ENCODE measurements at places on chromosomes 7 and 10.

DNA sequence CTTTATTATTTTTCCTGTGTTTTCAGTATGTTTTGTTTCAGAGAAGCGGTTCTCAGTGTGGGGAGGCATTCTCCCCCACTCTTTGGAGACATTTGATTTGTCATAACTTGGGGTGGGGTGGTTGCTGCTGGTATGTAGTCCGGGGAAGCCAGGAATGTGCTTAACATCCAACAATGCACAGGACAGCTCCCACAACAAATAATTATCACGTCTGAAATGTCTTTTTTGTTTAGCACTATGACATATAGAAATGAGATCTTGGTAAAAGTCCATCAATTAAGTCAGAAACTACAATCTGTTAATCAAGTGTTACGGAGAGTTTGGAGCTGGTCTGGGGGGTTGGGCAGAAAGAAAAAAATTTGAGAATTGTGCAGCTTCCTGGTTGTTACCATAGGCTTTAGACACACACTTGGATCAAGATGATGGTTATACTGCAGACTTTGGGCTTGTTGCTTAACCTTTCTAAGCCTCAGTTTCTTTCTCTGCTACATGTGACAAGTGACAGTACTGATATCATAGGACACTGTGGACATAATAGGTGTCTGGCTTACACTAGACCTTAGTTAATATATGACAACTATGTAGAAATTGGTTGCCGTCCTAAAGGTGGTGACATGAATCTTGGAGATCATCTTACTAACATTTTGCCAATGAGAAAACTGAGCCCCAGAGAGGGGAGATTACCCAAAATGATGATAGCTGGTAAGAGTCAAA, 113.7 kb downstream of the LRMDA start:
- no peak for DNase-seq

- DNase-seq = no peak
These were observed 144.2 kb downstream of the BMS1 start for GRCh38 chr10:42926843-42927242.

DNA sequence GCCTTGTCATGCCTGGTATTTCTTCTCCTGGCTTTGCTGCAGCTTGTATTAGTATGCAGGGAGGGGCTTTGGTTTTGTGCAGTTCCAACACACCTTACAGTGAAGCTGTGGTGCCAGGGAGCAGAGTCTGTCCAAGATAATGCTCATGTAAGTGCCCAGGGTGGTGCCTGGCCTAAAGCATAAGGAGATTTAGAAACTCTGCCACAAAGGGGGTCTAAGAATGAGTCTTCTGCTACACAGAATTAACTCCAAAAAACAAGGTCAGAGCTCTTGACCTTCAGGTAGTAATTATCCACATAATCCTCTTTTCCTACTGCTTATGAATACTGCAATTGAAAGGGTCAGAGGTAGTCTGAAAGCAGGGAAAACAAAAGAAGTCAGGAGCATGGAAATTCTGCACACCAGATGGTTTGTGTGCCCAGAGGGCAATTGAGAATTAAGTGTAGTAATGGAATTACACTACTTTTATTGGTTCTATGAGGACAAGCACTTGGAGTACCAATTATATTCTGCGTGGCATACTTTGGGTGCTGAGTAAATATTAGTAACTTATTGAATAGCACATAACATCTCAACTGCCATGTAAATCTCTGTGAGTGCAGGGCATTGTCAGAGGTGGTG, 121.5 kb downstream of the KAT6B start:
- DNase-seq = no peak

GRCh38 chr10:71346731-71347130, 27.7 kb downstream of the SLC29A3 start:
- no peak for DNase-seq

DNA sequence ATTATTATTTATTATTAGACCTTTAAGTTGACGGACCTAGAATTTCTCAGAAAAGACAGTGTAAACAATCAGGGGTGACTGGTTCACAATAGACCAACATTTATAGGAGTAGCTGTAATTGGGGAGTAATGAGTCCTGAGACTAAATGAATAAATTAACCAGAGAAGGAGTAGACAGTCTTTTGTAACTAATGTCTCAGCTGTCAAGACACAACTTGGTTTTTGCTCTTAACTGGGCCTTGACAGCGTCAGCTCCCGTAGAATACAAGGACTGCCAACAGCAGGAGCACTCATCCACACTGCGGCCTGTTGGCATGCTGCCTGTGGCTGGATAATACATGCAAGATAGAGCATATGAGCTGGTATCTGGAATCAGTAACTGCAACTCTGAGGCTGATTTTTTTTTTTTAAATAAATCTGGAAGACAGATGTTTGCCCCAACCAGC, 123.9 kb downstream of the CACNA2D1 start:
- no peak for DNase-seq

DNA sequence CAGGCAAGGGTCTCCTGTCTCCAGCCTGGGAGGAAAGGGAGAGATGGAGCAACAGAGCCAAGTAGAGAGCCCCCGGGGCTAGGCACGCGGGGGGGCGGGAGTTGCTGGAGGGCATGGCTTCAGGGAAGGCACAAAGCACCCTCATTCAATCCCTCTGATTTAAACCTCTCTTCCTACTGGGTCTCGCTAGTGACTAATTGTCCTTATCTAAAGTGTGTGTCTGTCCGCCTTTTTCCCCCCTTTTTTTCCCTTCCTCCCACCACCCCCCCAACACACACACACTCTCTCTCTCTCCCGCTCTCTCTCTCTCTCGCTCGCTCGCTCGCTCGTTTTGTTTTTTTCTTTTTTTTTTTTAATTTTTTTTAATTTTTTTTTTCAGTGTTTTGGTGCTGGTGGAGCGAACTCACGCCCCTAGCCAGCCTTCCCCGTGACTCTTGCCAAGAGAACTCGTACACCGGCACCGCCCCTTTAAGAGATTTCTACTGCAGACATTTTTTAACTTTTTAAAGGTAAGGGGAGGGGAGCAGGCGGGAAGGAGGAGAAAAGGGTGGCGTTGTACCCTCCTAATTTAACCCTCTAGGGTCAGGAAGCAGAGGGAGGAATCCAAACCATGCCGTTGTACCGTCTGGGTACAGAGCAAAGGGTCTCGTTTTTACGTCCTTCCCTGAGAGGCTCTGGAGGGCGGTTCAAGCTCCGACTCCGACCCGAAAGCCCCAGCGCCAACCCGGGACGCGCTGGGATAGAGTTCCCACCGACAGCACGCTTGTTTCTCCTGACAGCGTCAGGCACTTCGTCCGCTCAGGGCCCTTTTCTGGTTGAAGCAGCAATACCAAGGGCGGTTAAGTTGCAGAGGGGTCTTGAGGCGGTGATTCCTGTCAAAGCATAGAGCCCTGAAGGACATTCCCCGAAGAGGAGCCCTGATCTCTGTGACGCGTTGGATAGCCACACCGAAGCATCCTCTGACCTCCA, at the start of gene HPSE2:
Gene HPSE2 (minus strand): TSS at position 195 of the 969 bp plus-strand sequence.
- DNase-seq = no peak

- DNase-seq = no peak
These were observed 1.5 kb downstream of the NIPSNAP2 start for GRCh38 chr7:55965805-55966421.

- DNase-seq = no peak
These were observed 187.6 kb downstream of the NSUN6 start for GRCh38 chr10:18463673-18464211.

DNA sequence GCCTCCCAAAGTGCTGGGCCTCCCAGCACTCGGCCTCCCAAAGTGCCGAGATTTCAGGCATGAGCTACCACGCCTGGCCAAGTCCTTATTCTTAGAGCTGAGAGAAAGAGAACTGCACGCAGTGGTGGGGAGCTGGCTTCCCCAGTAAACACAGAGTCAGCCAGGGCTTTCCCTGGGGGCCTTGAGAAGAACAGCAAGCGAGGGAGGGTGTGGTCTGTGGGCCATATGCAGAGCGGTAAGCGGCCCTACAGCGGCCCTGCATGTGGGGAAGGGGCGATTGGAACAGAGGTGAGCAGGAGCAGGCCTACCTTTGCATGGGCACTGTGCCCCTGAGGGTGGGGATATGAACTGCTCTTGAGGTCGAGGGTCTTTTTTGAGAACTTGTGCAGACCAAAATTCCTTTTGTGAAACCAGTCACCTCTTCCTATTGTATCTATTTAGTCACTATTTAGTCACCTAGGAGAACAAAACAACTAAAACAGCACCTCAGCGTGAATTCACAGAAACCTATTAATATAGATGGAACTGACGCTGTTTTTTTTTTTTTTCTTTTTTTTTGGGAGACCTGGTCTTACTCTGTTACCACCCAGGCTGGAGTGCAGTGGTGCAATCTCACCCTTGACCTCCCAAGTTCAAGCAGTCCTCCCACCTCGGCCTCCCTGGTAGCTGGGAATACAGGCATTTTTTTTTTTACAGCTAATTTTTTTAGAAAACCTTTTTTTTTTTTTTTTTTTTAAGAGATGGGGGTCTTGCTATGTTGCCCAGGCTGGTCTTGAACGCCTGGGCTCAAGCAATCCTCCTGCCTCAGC, 36.9 kb upstream of the SH2D4B start:
- DNase-seq = peak; percentile 29

GRCh38 chr10:89129911-89130310, 77.2 kb downstream of the CH25H start:
- DNase-seq = peak; percentile 9

GRCh38 chr7:81419731-81420130, 350.1 kb downstream of the HGF start:
- DNase-seq = no peak

- DNase-seq = no peak
These were observed 471.2 kb downstream of the GLRX3 start for GRCh38 chr10:130607366-130607765.

DNA sequence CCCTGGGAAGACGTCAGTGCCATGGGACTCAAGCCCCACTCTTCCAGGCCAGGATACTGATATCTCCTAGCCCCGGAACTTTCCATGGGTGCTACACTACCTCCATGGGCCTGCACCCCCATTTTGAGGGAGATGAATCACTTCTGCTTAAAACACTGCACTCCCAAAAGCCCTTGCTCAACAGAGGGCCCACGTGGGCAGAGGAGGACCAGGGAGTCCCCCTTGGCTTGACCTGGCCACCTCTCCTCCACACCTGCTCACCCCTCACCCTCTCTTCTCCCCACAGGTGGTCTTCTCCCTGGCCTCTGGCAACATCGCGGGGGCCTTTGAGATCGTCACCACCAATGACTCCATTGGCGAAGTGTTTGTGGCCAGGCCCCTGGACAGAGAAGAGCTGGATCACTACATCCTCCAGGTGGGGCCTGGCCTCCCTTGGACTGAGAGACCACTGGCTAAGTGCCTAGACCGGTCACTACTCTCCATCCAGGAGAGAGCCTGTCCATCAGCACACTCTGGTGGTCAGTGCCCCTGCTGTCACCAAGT, 19.9 kb upstream of the C10orf105 start:
- DNase-seq = no peak

- DNase-seq = no peak
These were observed 20.8 kb downstream of the MYO3A start for GRCh38 chr10:25954851-25955250.

DNA sequence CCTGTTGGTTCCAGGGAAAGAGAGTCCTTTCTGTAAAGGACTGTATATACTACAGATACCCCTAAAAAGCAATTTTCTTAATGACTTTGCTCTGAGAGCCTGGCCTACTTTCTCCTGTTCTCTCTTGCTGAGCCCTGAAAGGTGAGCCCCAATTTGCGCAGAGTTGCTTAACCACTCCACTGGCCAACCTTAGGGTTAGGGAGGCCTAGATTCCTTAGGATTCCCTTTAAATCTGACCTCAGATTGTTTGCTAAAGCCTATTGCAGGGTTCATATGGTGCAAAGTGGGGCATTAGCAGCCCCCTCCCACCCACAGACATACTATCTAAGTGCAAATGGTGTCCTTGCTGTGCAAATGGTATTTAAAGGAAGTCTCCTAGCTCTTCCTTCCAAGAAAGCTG, 164.2 kb downstream of the RNLS start:
- no peak for DNase-seq

DNA sequence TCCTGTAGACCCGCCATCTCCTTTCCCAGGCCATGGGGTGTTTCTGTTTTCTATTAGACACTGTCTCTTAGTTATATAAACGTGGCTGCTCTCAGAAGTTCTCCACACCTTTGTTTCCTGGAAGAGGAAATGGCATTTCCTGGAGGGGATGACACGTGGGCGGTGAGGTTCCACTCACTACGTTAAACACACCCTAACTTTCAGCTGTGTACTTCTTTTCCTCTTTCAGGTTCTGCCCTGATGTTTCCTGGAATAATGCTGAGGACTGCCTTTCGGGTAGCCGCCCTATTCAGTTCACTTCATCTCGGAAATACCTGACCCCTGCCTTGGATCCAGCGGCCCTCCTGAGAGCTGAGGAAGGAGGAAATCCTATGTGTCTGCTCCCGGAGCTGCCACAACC, 3.4 kb upstream of the PRKCQ start:
- DNase-seq = peak; percentile 89

DNA sequence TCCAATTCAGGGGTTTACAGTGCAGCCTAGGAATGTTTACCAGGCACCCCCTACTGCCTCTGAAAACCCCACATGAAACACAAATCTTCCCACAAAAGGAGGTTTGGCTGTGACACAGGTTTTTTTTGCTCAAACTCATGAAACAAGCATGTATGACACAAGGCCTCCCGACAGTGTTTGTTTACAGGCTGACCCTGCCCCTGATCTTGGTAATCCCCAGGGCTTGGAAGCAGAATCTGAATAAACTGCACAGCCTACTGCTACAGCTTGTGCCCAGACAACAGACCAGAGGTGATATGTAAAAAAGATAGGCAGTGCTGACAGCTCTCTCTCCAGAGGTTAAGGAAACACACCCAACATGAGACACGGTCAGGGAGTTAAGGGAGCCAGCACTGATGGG, 184.2 kb downstream of the KMT2E start:
- no peak for DNase-seq

DNA sequence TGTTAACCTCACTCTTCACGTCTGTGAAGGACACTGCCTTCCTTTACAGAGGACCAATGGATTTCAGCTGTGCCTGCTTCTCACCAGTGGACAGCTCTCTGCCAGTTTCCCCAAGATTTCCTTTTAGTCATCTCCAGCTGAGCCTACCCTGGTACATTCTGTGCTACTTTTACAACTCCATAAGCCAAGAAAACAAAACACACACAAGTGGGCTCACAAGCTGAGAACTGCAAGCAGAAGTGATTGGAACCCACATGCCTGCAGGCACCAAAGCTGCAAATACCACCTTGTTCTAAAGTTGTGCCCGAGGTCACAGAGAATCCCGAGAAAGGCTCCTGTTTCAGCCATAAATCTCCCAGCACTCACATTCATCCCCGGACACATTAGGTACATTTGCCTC, 636.8 kb downstream of the PHTF2 start:
- no peak for DNase-seq

DNA sequence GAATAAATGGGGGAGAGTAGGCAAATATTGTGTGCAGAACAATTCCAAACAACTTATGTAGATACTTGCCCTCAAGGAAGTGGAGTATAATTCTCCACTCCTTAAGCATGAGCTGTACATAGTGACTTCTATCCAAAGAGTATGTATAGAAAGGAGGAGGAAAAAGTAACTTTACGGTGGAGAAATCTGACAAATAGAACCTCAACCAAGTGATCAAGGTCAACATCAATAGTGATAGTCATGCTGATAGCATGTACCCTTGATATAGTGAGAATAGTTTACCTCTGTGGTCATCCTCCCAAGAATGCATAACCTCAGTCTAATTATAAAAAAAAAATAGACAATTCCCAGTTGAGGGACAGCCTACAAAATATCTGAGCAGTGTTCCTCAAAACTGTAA, 89.1 kb upstream of the NANOS1 start:
- DNase-seq = no peak

Measured in CD4-positive, alpha-beta T cell treated with Interleukin-10 for 1 hour (primary cell).